ENCODE measurements at places on chromosomes 11 and 22.

- no peak for DNase-seq
Measured at GRCh38 chr11:78808923-78809322, 234.3 kb upstream of the NARS2 start.

GRCh38 chr11:16403448-16403803 lies 47.1 kb upstream of the SOX6 start:
- no peak for DNase-seq

DNA sequence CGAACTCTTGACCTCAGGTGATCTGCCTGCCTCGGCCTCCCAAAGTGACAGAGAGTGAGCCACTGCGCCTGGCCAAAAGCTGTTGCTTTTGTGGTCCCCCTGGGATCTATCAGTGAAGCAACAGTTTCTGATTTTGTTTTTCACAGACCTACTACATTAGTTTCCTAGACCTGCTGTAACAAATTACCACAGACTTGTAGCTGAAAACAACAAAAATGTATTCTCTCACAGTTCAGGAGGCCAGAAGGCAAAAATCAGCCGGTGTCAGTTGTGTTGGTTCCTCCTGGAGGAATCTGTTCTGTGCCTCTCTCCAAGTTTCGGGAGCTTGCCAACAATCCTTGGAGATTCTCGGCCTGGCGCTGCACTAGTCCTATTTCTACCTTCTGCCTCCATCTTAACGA lies 8.5 kb upstream of the SLC35C1 start:
- DNase-seq: no peak

- no peak for DNase-seq
Measured at GRCh38 chr11:12266943-12267342, 110.4 kb upstream of the PARVA start.

DNA sequence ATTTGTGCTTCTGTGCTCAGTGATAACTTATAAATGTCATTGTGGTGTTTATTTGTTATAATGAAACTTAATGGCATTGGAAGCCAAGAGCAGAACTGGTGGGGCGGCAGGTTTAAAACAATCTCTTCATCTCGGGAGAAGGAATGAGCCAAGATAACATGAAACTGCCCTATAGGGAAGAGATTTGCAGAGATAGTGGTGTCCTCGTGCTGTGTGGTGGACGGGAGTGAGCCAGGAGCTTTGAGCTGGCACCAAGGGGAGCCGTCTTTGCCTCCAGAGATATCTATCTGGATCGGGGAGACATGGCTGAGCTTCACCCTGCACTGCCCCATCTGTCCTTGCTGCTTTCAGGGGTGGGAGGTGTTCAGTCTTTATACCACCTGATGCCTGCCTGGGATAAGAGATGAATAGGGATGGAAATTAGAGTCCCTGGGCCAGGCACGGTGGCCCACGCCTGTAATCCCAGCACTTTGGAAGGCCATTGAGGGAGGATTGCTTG lies 189.6 kb downstream of the ST3GAL4 start:
- DNase-seq: no peak

DNA sequence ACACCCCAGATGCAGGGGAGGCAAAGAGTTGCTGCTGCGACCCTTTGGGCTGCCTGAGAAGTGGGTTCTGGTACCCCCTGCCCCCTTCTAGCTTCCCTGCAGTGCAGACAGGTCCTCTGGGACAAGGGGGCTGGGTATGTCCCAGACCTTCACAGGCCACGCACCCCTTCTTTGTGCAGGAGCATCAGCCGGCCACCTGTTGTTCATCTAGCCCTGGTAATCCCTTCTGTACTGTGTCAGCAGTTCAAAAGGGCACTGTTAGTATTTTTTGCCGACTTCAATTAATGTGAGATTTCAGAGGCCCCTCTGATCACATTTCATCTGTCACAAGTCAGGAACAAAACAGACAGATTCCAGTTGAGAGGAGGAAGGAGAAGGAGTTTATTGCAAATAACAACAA lies 49.9 kb downstream of the ALX4 start:
- no peak for DNase-seq

GRCh38 chr22:29722151-29722550 lies 2.3 kb downstream of the CABP7 start:
- DNase-seq: no peak

DNA sequence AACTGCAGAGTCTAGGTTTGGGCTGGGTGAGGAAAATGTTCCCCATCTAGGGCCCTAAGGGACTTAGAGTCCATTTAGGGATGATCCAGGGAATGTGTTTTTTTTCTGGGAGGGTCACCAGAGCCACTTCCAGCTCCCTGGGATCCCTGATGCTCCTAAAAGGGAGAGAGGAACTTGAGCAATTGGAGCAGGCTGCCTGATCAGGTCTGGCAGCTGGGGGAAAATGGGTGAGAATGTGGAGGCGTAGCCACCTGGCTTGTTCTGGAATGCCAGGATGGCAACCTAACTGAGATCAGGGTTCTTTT lies 1.2 kb downstream of the PGAP2 start:
- DNase-seq: no peak

GRCh38 chr11:69356703-69357457 lies 62.9 kb downstream of the MYEOV start:
- DNase-seq: no peak

- DNase-seq: peak; percentile 23
Measured at GRCh38 chr11:134711588-134711987, 299.5 kb upstream of the B3GAT1 start.

DNA sequence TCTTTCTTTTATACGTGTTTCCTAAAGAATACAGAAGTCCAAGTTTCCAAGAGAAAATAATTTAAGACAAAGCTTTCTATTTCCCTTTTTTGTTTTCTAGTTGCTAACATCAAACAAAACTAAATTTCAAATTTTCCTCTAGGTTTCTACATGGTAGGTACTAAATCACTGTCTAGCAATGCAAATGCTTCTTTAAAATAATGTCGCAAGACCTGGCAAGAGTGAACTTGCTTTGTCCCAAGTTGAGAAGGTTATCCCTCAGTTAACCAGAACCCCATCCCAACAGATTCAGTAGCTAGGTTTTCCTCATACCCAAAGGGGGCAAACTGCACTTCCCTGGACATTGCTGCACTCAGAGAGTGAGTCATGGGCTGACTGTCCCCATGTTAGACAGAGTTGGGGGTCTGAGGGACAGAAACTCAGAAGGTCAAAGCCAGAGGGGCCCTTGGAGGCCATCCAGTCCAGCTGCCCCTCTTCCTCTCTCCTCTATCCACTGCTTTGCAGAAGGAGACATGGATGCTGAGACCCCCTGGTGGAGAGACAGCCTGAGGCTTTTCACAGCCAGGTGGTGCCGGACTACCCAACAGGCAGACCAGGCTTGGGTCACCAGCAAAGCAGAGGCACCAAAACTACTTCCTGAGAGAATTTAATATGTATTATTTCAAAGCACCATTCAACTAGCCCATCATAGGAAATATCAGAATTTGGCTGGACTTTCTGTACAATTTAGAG lies 23.1 kb downstream of the OR2AT4 start:
- no peak for DNase-seq

DNA sequence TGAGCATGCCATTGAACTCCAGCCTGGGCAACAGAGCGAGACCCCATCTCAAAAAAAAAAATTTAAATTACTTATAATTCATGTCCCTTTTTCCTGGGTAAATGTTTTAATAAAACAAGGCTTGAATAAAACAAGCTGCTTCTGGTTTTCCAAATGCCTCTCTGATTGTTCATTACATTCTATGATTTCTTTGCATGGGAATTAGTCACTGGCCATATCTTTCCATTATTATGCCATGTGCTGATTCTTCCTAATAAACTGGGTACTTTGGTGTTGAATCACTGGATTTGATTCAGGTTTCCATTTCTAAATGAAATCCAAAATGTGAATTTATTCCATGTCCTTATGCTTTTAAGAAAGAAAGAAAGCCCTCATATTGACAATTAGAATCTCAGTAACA lies 42.6 kb downstream of the ZNF215 start:
- no peak for DNase-seq

DNA sequence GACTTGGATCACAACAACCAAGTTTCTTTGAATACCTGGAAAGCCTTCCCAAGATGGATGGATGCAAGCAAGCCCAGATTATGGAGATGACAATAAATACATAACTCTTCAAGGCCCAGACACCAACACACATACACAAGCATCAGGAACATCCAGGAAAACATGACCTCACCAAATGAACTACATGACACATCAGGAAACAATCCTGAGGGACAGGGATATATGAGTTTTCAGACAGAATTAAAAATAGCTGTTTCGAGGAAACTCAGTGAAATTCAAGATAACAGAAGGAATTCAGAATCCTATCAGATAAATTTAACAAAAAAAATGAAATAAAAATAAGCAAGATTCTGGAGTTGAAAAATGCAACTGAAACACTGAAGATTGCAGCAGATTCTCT lies 659.4 kb downstream of the METTL15 start:
- DNase-seq: no peak

DNA sequence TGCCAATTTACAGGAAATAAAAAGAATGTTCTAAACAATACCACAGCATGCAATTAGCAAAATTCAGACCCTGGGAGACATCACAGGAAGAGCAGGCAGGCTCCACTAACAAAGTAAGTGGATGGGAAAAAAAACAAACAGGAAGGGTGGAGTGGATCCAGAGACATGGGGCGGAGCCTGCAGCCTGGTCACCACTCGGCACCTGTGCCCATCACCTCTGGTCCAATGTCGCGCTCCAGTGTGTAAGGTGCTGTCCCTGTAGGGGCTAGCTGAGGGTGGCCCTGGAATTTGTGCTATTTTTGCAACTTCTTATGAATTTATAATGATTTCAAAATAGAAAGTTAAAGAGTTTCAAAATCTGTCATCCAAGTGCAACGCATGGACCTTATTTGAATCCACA lies 11.0 kb upstream of the MOB2 start:
- no peak for DNase-seq

- no peak for DNase-seq
Measured at GRCh38 chr11:65615950-65616574, 486 bp downstream of the PCNX3 start.

GRCh38 chr22:26428515-26429457 lies at the start of gene ASPHD2:
TSS of gene ASPHD2 (plus strand) at chr22:26429260. CDS start at chr22:26433616, 4,356 bp downstream.
- peak; percentile 68 for DNase-seq

DNA sequence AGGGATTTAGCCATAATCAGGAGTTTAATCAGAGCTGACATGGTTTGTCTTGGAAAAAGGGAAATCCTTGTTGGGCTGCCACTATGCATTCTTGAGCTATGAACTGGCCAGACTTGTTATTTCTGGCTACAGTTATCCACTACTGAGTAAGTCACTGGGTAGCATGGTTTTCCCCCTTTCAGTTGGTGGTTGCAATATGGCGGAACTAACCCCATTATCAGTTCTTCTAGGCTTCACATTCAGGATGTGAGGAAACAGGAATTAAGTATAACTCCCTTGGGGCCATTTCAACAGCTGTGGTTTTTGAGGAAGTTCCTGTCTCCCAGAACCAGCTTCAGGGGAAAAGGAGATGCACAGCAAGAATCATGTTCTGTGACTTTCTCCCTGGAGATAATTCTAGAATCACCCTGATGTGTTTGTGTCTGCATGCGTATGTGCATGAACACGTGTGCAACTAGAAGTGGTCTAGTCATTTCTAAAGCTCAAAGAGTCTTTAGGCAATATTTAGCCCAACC lies 103.0 kb upstream of the CD44 start:
- no peak for DNase-seq

DNA sequence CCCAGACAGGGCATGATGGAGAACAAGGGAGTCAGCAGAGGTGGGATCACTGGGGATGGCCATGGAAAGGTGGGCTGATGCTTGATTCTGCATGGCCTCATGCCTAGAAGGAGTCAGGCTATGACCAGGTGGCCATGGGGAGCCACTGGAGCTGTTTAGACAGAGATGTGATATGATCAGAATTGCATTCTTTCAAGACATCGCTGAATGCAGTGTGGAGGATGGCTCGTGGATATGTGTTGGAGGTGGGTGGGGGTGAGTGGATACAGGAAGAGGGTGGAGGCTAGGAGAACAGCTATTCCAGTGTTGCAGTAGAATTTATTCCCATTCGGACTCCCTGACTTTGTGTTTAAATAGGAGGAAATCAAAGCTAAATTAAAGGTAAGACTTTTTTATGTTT lies 841.1 kb downstream of the NTM start:
- DNase-seq: no peak

Data from NCI-H1092 (cell line).